ENCODE measurements at places on chromosomes 2 and 18.

- no peak for DNase-seq
These were observed 91.0 kb downstream of the TGIF1 start for GRCh38 chr18:3540805-3541548.

- no peak for DNase-seq
These were observed 98.8 kb downstream of the KLHL29 start for GRCh38 chr2:23483791-23484190.

DNA sequence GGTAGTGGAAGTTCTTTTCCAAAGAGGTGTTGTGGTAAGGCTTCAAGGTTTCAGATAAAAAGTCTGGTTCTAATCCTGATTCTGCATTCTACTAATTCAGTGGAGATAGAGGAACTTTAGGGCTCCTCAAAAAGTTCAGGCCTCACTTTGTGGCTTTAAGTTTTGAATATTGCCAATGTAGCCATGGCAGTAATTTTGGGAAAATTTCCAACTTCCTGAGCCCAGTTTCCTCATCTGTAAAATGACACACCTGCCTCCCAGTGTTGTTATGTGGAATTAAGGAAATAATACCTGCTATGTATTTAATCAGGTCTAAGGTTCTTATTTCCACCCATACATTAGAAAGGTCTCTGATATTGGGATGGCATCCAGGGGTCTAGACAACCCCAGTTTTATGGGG, 147.6 kb upstream of the ITGA6 start:
- no peak for DNase-seq

DNA sequence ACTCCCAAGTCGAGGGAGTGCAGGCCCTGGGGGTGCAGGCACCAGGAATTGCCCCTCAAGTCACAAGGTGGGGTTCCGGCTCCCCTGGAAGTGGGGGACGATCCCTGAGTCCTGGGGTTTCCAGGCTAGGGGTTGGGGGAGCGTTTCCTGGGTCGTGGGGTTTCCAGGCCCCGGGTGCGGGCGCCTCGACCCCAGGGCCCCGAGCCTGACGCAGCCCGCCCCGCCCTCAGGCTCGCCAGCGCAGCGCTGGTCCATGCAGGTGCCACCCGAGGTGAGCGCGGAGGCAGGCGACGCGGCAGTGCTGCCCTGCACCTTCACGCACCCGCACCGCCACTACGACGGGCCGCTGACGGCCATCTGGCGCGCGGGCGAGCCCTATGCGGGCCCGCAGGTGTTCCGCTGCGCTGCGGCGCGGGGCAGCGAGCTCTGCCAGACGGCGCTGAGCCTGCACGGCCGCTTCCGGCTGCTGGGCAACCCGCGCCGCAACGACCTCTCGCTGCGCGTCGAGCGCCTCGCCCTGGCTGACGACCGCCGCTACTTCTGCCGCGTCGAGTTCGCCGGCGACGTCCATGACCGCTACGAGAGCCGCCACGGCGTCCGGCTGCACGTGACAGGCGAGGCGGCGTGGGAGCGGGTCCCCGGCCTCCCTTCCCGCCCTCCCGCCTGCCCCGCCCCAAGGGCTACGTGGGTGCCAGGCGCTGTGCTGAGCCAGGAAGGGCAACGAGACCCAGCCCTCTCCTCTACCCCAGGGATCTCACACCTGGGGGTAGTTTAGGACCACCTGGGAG, 12.0 kb downstream of the SIGLEC15 start:
- no peak for DNase-seq

DNA sequence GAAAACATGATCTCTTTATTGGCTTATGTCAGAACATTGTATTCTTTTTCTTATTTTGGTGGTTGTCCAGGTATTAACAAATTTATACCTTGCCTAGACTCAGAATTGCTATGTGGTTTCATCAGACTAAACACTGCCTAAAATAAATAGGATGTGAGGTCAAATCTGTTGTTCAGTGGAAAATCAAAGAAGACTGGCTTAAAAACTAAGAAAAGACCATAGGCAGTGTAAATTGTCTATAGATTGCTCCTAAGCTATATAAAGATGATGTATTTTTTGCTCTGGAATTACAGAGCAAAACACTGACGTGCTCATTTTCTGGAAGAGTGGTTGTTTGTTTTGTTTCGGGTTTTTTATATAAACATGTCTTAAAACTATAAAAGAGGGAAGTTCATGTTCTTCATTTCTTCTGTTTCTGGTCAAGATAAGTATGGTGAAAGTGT, 266.0 kb downstream of the ALPK2 start:
- no peak for DNase-seq

- DNase-seq = no peak
These were observed 20.7 kb downstream of the SLC14A2 start for GRCh38 chr18:45635893-45636509.

DNA sequence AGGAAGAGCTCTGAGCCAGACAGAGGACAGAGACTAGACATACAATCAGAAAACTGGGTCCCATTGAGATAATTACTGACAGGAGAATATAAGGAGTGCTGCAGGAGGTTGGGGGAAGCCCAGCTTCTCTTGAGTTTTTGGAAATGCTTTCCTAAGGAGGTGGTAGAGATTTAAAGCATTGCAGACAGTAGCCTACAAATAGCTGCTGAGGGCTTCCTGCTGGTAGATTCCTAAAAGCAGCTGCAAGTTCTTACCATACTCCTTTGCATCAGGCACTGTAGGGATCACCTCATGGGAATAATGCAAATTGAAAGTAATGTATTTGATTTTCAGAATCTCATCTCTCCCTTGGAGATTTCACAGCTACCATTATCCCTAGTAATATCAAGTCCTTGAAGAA, 902.6 kb upstream of the GCFC2 start:
- DNase-seq = no peak

- DNase-seq = no peak
These were observed 591 bp downstream of the SLC16A14 start for GRCh38 chr2:230068016-230068650.

DNA sequence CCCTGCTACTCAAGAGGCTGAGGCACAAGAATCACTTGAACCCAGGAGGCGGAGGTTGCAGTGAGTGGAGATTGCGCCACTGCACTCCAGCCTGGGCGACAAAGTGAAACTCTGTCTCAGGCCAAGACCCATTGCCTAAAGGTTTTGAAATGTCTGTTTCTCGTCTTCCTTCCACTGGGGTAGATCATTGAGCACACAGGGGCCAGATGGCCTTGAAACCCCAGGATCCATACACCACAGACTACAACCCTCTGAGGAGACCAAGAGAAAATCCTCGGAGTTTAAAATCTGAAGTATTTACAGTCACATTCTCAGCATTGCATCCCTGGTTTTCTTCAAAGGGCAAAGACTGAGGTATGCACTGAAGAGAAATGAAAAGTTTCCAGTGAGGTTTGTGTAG, 7.1 kb upstream of the EPAS1 start:
- no peak for DNase-seq

GRCh38 chr18:5630057-5630899, 86.5 kb upstream of the EPB41L3 start:
- no peak for DNase-seq

- DNase-seq = no peak
These were observed 20.1 kb downstream of the TTN start for GRCh38 chr2:178787155-178787554.

Data from SW 1271 (cell line).